DMS79 (cell line): ENCODE measurements at places on chromosomes 7 and 10.
A peak's percentile ranks its signal among the peaks of the same experiment; 100 is the strongest.

- no peak for DNase-seq
Measured at GRCh38 chr10:75774783-75775490, 343.5 kb downstream of the LRMDA start.

GRCh38 chr7:4958477-4959301, at the start of gene MMD2:
MMD2 (minus strand) TSS chr7:4959187; CDS start chr7:4959017, 170 bp downstream.
- DNase-seq, result peak; percentile 4

DNA sequence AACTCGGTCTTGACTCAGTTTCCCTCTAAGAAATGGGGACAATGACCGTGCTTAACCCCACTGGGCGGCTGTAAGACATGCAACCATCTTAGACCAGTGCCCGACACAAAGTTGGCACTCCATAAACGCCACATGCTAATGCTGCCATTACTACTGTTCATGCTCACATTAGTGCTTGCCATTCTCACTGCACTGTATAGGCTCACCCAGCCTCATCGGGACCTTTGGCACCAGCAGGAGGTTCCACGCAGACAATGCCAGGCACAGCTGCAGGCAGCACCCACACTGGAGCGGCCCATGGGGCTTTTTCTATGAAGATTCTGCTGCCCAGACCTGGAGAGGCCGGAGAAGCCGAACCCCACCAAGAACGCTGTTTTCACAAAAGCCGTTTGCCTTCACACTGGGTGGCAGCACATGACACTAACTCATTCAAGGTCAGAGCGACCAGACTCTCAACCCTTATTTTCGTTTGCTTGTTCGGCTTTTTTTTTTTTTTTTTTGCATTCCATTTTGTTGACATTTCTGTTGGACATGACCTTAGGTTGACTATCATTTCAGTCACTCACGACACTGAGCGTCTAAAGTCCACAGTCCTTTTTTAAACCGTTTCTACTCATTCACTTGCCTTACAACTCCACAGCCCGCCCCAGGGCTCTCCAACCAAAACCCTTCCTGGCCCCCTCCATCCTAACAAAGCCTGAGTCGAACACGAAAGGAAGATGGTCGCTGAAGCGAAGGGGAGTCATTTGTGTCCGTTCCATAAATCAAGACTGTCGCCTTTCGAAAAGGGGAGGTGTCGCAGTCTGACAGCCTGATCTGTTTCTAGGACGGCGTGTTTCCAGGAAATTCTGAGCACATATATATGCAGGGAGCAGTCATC, 124.4 kb upstream of the RNF32 start:
- no peak for DNase-seq

- no peak for DNase-seq
Measured at GRCh38 chr7:148661471-148661870, 37.2 kb upstream of the CUL1 start.

GRCh38 chr10:76403912-76404311, 972.5 kb downstream of the LRMDA start:
- DNase-seq, result no peak

DNA sequence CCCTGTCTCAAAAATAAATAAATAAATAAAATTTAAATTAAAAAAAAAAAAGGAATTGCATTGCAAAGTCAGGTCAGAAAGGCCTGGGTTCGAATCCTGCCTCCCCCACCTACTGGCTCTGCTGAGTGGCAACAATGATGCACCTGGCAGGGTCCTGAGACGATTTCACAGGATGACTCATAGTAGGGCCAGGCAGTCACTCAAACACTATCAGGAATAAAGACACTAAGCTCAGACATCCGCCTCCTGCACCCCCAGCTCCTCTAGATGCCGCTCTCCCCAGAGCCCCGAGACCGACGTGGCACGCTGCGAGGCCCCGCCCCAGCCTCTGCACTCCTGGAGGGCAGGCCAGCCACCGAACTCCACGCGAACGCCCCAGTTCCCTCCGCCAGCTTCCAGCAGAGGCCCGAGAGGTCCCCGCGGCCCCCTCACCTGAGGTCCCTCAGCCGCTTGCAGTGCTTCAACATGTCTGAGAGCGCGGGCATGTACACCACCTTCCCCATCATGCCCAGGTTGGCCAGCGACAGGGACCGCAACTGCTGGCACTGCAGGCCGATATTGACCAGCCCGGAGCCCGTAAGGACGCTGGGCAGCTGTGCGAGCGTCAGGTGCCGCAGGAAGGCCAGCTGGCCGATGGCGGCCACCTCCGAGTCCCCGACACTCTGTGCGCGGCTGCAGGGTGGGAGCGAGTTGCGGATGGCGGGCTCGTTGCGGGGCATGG, 76.6 kb upstream of the TNRC18 start:
- no peak for DNase-seq

DNA sequence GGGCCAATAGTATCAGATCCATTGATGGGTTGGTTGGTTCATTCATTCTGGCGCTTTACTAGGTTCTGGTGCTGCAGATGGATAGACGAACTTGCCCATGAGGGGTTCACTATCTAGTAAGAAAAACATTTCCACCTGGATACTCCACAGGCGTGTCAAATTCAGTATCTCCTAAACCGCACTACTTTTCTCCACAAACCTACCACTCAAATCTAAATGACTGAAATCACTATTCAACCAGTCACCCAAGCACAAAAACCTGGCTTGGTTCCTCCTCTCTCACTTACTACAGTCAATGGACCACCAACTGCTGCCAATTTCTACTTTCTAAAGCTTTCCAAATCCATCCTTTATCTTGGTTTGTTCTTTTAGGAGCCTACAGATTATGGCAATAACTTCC, 572 bp downstream of the AGK start:
- DNase-seq, result no peak

DNA sequence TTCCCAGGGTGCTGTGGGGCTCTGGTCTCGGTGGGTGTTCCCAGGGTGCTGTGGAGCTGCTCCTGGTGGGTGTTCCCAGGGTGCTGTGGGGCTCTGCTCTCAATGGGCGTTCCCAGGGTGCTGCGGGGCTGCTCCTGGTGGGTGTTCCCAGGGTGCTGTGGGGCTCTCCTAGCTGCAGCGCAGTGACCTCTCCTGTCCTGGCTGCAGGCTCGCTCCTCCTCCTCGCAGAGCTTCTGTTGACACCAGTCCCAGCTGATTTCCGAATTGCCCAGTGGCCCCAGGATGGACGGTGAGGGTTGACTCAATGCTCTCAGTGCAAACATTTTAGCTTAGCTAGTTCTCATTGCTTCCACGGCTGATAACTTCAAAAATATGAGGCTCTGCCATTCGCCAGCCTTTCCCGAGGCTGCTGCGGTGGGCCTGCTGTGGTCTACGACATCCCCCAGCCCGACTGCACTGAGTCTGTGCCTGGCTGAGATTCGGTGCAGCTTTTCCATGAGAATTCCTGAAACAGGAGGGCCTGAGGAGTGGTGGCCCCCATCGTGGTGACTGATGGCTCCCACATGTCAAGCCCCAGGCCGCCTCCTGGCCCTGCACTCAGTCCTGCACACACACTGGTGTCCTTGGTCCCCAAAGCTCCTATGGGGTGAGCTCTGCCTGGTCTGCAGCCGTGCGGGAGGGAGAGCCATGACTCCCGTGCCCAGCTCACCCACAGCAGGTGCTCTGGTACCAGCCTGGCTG, 58.3 kb upstream of the NKX6-2 start:
- DNase-seq, result no peak

DNA sequence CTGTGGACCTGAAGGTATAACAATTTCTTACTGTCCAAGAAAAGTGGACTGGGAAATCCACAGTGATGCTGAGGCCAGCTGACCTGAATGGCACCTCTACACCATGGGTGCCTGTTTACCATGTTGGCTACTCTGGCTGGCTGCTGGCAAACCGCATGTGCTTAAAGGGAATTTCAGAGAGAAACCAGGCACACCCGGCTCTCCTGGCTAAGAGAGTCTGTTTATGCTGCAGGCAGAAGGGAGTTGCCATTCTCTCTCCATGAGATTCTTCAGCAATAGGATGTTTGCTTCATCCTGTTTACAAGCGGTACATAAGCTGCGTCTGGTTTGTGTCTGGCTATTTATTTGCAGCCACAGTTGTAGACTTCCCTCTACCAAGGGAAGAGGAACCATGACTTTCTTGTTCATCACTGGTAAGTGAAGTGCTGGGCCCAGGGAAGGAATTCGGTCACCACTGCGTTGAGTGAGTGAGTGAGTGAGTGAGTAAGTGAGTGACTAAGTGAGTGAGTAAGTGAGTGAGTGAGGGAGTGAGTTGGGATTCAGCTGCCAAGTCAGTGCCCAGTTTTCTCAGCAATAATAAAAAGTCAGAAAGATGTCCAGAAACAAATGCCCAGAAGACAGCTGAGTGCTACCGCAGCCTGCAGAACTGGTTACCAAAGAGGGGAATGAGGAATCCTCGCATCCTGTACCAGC, 90.4 kb downstream of the COBL start:
- no peak for DNase-seq

DNA sequence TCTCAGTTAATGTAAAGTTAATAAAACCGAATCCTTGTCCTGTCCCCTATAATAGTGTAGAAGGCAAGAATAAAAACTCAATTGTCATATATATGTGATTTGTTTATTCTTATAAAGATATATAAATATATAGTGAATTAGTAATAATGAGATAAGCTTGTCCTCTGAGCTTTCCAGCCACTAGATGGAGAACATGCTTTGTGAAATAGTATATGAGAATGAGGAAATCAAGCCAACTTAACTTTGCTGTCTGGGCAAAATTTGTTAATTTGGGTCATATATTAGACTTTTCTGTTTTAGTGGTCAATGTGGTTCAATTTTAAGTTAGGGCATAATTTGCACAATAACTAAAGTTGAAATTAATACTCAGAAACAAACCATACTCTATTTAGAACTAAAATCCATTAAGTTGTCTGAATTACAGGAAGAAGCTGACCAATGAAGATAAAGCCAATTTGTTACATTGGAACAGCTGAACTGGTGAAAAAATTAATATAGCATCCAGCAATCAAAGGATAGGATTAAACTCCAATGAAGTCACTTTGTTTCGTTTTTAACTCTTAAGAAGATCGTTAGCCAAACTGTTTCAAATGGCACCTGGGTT, 595.0 kb downstream of the ARL4A start:
- DNase-seq, result no peak

- peak; percentile 34 for DNase-seq
Measured at GRCh38 chr10:104291439-104291951, 22.5 kb downstream of the GSTO2 start.

- no peak for DNase-seq
Measured at GRCh38 chr10:5735119-5735518, 50.5 kb downstream of the TASOR2 start.

DNA sequence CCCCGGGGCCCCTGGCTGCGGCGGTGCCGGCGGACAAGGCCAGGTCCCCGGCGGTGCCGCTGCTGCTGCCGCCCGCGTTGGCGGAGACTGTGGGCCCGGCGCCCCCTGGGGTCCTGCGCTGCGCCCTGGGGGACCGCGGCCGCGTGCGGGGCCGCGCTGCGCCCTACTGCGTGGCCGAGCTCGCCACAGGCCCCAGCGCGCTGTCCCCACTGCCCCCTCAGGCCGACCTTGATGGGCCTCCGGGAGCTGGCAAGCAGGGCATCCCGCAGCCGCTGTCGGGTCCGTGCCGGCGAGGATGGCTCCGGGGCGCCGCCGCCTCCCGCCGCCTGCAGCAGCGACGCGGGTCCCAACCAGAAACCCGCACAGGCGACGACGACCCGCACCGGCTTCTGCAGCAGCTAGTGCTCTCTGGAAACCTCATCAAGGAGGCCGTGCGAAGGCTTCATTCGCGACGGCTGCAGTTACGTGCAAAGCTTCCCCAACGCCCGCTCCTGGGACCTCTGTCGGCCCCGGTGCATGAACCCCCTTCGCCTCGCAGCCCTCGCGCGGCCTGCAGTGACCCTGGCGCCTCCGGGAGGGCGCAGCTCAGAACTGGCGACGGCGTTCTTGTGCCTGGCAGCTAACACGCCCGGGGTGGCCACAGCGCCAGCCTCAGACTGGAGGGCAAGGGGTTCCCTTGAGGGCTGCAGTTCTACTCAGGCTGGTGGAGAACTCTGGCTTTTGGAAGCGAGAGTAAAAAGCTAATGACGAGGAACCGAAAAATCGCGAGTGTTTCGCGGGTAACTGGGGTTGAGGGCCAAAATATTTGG, 804 bp downstream of the FRAT1 start:
- DNase-seq, result no peak

DNA sequence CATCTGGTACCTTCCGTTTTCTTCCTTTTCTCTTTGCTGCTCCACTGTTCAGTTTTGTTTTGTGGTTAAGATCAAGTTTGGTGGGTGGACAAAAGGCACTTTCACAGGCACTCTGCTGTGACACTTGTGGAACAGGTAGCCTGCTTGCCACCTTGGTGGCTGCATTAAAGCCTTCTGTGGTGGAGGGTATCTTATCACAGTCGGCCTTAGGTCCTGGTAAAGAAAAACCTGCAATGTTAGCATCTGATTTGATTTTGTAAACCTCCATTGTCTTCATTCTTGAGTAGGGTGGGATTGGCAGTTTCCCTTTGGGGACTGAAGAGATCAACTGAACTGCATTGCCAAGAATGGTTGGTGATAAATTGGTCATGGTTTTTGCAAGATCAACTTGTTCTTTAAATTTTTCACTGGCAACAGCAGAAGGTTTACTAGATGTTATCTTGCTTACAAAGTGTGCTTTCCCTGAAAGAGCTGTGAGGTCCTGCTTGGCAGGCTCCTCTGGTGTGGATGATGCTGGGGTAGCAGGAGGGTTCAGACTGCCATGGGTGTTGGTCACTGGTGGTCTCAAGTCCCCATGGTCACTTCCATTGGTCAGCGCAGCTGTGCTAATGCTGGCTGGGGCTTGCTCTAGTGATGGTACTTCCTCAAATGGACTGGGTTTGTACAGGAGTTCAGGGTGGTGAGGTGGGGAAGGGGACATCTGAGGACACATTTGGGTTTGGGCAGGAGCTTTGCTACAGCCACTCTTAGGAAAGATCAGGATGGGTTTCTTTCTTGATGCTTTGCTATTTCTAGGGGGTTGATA, 182.2 kb downstream of the ZNF438 start:
- no peak for DNase-seq

GRCh38 chr10:93199191-93199751, 125.6 kb downstream of the CYP26A1 start:
- no peak for DNase-seq

DNA sequence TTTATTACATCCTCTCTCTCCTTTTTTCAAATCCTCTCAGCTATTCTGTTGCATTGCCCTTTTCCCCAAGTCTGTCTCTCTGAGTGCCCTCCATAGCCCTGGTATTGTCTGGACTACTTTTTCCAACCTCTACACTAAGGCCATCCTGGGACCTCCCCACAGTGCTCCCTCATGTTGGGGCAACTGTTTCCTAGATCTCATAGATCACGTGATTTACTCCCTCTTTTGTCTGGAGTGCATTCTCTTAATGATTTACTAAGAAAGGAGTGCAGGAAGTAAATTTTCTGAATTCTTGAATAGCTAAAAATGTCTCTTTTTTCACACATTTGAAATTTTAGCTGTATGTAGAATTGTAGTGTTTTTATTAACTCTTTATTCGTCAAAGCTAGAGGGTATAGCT, 217.0 kb downstream of the PAXIP1 start:
- no peak for DNase-seq

DNA sequence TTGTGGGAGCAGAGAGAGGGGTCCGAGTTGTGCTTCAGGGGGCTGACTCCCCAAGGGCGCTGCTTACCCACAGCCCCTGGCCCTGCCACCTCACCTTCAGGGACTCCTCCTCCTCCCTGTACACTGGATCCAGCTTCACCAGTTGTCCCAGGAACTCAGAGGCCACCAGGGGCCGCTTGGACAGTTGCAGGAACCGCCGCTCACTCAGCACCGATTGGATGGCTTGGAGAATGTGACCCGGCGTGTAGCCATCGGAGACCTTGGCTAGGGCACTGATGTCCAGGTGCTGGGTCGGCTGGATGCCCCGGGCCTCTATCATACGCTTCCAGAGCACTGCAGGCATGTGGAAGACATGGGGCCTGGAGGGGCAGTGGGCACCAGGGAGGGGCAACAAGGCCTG, 4.5 kb upstream of the ASB10 start:
- no peak for DNase-seq

GRCh38 chr7:33534833-33535232, 370.5 kb upstream of the BMPER start:
- no peak for DNase-seq
